Right atrium auricular region (tissue), 2 donors: ENCODE measurements at places on chromosomes 7 and 10. TPM values are rescaled to one million over a fixed set of nuclear protein-coding genes. Genes with fewer than 3 reads are reported as not detected.

PHF14 gene
- 13.0 TPM for total RNA-seq

MMRN2 gene
- 57.0 TPM for total RNA-seq

ZCWPW1 gene
- total RNA-seq = 2.1 TPM

DNA sequence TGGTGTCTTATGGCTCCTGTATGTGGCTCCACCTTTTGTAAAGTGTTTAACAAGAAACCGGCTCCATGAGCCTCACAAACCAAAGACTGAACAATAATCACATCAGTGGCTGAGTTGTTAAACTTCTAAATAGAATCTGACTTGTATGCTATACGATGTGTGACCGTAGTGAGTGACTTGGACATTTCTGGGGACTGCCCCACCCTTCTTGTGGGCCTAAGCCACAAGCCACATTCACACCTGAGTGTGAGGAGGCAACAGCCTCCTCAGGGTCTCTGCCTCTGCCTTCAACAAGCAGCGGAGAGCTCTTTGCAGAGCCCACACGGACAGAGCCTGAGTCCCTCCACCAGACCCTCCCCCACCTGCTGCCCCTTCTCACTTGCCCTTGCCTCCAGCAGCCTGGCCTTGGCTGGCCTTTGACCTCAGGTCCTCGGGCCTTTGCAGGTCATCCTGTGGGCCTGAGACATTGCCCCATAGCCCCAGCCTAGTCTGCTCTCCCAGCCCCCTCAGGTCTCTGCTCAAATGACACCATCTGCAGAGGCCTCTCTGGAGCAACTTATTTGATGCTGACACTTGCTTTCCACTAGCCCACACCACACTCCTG, 156.8 kb upstream of the TNS3 start:
- H3K36me3 ChIP-seq = no peaks in the 10 kb centered on the region
- no peaks in the 10 kb centered on the region for H3K4me1 ChIP-seq
- H3K27ac ChIP-seq = no peak overlapping the region
- peak; percentile 18 for DNase-seq

PTN gene
- total RNA-seq = 8.6 TPM

- no peaks in the 10 kb centered on the region for H3K36me3 ChIP-seq
- no peaks in the 10 kb centered on the region for H3K27me3 ChIP-seq
- peaks cover 12% of the 10 kb centered on the region for H3K4me1 ChIP-seq
- no peak overlapping the region for H3K4me3 ChIP-seq
- no peak overlapping the region for H3K27ac ChIP-seq
- DNase-seq = no peak
Observed at GRCh38 chr7:157423886-157424565, 87.2 kb downstream of the DNAJB6 start.

EPO gene
- not detected for total RNA-seq

GRCh38 chr7:41692251-41692650, 10.6 kb downstream of the INHBA start:
- no peaks in the 10 kb centered on the region for H3K4me1 ChIP-seq
- no peaks in the 10 kb centered on the region for H3K27me3 ChIP-seq
- no peak overlapping the region for H3K27ac ChIP-seq
- no peak overlapping the region for H3K4me3 ChIP-seq

GRCh38 chr7:158362912-158363905, 224.4 kb downstream of the PTPRN2 start:
- H3K36me3 ChIP-seq = no peaks in the 10 kb centered on the region
- no peak overlapping the region for H3K4me3 ChIP-seq
- DNase-seq = no peak
- no peaks in the 10 kb centered on the region for H3K4me1 ChIP-seq
- H3K27ac ChIP-seq = no peak overlapping the region

ELMO1 gene
- total RNA-seq = 24.4 TPM

PNLIPRP1 gene
- not detected for total RNA-seq

LRGUK gene
- total RNA-seq = not detected

HSPA12A gene
- 11.5 TPM for total RNA-seq

DNA sequence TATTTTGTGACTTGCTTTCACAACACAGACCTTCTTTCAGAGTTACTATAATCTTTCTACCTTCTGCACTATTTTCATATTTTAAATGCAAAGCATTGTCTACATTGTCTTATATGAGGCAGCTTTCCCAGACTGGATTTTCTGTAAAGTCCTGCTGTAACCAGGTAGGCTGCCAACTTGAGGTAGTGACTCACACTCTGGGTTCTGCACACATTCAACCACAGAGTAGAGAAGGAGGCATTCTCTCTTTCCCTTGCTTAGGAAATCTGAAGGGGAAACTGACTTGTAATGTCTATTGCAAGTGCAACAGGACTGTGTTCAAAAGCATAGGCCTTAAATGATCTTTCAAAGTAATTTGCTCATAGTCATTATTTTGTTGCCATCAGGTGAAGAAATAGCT, 461.4 kb downstream of the GRM8 start:
- H3K4me1 ChIP-seq = no peaks in the 10 kb centered on the region
- no peak overlapping the region for H3K27ac ChIP-seq
- no peak overlapping the region for H3K4me3 ChIP-seq
- H3K36me3 ChIP-seq = no peaks in the 10 kb centered on the region

DNA sequence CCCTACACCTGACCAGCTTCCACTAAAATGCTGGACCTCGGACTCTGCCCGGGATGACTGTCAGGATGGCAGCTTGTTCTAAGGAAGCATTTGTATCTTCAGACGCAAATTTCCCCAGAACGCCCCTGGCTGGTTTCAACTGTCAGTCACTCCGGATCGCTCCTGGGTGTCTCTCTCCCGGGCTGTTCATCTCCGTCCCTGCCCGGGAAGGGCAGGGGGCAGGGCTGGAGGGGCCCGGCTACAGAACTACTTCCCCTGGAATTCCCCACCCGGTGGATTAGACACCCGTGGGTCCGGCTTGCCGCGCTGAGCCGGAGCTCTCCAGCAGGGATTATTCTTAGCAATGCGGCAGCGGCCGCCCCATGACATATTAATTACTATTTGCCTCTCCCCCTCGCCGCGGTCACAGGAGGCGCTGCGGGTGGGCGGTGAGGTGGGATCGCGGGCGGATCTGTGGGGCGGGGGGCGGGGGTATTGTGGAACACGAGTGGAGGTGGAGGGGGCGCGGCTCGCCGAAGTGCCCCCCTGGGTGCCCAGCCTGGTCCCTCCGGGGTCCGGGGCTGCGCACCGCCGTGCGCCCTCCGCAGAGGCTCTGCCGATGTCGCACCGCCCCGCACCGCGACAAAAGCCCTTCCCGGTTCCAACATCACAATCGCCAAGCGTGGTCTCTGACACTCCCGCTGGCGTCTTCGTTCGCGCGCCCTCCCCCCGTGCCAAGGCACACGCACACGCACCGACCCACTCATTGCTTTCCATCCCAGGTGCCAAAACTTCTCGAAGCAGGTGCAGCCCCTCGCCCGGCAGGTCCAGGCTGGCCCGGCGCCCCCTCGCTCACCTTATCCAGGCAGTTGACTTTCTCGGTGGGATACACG, 276.1 kb upstream of the NEBL start:
- peak overlapping the region; percentile 50 for H3K27ac ChIP-seq
- H3K27me3 ChIP-seq = no peaks in the 10 kb centered on the region
- peaks cover 17% of the 10 kb centered on the region for H3K4me1 ChIP-seq
